ENCODE measurements at places on chromosomes 2 and 18. TPM values are rescaled to one million over a fixed set of nuclear protein-coding genes. Genes with fewer than 3 reads are reported as not detected.

GRCh38 chr2:126832014-126832413 lies 66.7 kb upstream of the TEX51 start:
- no peak for DNase-seq

- no peak for DNase-seq
Observed at GRCh38 chr2:70498528-70498927, 55.1 kb downstream of the TGFA start.

DNA sequence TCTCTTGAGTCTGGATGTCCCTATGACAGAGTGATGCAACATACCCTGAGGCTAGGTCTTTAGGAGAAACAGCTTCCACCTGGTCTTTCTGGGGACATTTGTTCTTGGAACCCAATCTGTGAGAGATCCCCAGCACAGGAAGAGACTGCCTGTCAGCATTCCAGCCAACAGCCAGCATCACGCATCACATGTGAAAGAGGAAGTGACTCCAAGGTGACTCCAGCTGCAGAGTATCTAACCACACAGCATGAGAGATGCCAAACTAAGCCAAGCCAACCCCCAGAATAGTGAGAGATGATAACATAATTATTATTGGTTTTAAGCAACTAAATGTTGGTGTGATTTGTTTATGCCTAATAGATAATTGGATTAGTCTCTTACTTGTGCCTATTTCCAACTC lies 35.7 kb downstream of the C18orf63 start:
- DNase-seq = no peak

- no peak for DNase-seq
Observed at GRCh38 chr2:241815477-241816430, 6.8 kb downstream of the NEU4 start.

DNA sequence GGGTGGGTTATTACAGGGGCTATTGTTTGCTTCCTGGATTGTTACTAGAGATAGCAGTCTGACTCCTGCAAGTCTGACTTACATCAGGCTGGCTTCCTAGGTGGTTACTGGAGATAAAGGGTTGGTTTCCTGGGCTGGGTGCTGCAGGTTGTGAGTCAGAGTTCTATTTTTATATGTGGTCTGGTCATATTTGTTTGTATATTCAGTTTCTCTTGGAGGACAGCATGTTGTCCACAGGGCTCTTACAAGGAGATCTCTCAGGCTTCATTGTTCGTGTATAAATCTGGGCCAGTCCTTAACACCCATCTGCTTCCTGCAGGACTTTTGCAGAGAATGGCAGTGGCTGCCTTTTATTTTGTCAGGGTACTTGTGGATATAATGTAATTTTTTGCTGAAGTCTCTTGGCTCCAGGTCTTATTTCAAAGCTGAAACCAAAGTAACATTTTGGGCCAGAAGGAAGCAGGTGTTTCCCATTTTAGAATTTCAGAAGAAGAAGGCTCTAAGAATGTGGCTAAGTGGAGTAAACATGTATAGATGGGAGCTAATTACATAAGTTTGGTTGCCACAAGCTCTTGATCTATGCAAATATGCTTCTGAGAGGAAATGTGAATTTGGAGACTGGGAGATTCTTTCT lies 65.9 kb upstream of the SLC16A14 start:
- no peak for DNase-seq

- DNase-seq = no peak
Observed at GRCh38 chr18:8745355-8746014, 40.1 kb downstream of the MTCL1 start.

DNA sequence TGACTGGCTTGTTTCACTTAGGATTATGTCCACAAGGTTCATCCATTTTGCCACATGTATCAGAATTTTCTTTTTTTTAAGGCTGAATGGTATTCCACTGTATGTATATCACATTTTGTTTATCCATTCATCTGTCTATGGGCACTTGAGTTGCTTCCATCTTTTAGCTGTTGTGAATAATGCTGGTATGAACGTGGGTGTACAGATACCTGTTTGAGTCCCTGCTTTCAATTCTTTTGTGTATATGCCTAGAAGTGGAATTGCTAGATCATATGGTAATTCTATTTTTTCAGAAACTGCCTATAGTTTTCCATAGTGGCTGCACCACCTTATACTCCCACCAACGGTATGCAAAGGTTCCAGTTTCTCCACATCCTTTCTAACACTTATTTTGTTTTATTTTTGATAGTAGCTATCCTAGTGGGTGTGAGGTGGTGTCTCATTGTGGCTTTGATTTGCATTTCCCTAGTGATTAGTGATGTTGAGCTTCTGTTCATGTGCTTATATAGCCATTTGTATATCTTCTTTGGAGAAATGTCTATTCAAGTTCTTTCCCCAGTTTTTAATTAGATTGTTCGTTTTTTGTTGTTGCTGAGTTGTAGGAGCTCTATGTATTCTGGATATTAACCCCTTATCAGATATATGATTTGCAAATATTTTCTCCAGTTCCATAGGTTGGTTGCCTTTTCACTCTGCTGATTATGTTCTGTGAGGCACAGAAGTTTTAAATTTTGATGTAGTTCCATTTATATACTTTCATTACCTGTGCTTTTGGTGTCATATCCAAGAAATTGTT lies 40.7 kb downstream of the TTC39C start:
- no peak for DNase-seq

GRCh38 chr2:19837235-19837766 lies 64.5 kb downstream of the TTC32 start:
- no peak for DNase-seq

- DNase-seq = no peak
Observed at GRCh38 chr2:226794751-226795171, 4.9 kb downstream of the IRS1 start.

- no peak for DNase-seq
Observed at GRCh38 chr2:144631636-144632035, 111.7 kb upstream of the ZEB2 start.

DNA sequence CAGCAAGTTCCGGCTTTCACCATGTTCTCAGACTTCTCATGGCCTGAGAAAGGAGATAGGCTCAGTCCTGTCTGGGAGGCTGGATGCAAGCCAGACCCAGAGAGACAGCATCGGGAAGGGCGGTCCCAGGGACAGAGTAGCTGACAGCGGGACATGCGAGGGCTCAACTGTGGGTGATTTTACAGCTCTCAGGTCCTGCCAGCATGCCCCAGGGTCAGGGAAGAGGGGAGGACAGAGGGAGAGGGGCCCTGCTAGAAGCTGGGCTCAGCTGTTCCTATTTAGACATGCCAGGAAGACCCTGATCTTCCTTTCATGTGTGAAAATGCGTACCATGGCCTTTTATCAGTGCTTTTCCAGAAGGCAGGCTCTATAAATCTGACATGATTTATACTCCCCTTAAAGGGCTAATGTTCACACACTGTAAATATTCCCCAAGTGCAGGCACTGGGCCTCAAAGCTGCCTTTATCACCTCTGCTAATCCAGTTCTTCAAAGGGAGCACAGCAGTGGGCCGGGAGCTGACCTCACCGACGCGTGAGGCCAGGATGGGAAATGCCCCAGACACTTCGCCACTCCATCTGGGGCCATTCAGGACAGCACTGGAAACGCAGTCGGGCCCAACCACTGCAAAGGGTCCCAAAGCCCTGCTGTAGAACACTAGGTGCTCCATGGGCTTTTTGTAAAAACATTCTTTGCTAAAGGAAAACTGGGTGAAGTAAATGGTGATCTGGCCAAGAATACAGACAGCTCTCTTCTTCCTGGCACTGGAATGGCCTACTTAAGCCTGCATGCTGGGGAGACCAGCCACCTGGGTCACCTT lies 96.1 kb upstream of the LMAN1 start:
- no peak for DNase-seq

DNA sequence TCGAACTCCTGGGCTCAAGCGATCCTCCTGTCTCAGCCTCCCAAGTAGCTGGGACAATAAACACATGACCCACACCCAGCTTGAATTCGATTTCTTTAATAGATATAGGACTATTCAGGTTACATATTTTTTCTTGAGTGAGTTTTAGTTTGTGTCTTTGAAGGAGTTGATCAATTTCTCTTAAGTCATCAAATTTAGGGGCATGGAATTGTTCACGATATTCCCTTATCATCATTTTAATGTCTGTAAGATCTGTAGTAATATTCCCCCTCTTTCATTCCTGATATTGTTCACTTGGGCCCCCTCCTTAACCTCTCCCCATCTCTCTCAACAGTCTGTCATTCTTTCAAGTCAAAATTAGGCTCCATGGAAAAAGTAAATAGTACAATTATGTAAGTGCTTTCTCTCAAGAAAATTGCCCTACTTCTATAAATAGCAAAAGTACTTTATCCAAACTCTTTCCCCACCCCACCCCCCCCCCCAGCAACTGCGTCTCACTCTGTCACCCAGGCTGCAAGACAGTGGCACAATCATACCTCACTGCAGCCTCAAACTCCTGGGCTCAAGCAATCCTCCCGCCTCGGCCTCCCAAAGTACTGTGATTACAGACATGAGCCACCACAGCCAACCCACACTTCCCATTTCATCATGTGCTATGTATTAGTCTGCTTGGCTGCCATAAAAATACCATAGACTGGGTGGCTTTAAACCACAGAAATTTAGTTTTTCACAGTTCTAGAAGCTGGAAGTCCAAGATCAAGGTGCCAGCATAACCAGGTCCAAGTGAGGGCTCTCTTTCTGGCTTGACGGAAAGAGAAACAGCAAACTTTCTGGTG lies 20.1 kb downstream of the WDR33 start:
- DNase-seq = no peak

DNA sequence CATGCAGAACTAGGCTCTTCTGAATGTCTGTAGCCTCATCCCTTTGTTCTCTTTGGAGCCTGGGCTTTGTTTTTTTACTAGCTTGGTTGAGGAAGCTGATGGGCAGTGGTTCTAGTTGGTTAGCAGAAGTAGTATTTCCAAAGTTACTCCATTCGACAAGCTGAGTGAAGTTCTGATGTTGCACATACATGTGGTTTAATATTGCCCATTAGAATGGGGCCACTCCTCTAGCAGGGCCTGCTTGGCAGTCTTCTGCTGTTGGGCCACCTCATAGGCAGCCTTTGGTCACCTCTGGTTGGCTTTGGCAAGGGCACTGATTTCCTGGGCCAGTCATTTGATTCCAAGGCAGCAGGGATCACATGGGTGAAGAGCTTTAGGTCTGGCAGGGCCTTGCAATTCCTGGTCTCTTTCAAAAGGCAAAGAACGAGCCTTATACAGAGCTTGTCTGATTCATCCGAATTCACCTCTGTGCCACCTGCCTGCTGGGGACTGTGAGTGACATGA lies 2.5 kb downstream of the RPIA start:
- no peak for DNase-seq

- DNase-seq = no peak
Observed at GRCh38 chr2:238845583-238846377, 2.1 kb upstream of the TWIST2 start.

DNA sequence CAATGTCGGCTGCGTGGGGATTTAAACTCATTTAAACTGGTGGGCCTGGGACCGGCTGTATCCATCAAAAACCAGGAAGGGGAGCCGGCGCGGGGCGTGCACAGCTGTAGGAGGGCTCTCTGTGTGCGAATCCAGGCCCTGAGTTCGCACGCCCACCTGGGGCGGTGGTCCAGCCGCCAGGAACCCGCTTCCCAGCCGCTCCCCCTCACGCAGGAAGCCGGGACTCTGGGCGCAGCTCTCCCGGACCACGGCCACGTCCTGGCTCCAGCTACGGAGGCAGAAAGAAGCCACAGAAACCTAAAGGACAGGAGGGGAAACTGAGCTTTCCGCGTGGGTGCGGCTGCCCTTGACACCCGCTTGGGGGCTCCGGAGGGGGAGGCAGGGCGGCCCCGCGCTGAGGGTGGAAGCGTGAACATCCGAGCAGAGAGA lies 80.6 kb downstream of the GFPT1 start:
- DNase-seq = no peak

The B3GNT7 gene
- 4.2 TPM for total RNA-seq

The C2orf81 gene
- total RNA-seq = 4.4 TPM

The SLC25A12 gene
- total RNA-seq = 23.2 TPM

The IL37 gene
- total RNA-seq = not detected

The TNFAIP6 gene
- 14.4 TPM for total RNA-seq

The GPBAR1 gene
- total RNA-seq = 0.94 TPM

The CCDC148 gene
- 2.9 TPM for total RNA-seq
